Smooth muscle cell of bladder (primary cell): ENCODE measurements at places on chromosomes 1 and 21. TPM values are rescaled to one million over a fixed set of nuclear protein-coding genes. Genes with fewer than 3 reads are reported as not detected.

Gene ZNF692
- 7.3 and 15.0 TPM in 2 replicates for total RNA-seq

Gene SCAMP3
- total RNA-seq = 34.3 and 37.8 TPM in 2 replicates

Gene NMNAT2
- 0.18 and 0.28 TPM in 2 replicates for total RNA-seq

Gene FAM131C
- total RNA-seq = under 0.01 and 0.09 TPM in 2 replicates

Gene CLIC6
- total RNA-seq = 0.09 and 0.28 TPM in 2 replicates

Gene SELP
- total RNA-seq = not detected in 2 replicates

Gene MIGA1
- total RNA-seq = 7.8 and 8.4 TPM in 2 replicates

Gene TENT5C
- 9.0 and 10.9 TPM in 2 replicates for total RNA-seq

Gene RNF186
- not detected in 2 replicates for total RNA-seq

Gene CRYAA
- not detected in 2 replicates for total RNA-seq

Gene PCBP3
- 1.0 and 1.6 TPM in 2 replicates for total RNA-seq

Gene C1orf56
- 0.85 and 2.2 TPM in 2 replicates for total RNA-seq

Gene FMO5
- 0.71 and 0.92 TPM in 2 replicates for total RNA-seq

Gene CLCA1
- total RNA-seq = under 0.01 TPM in 1 of 2 replicates, not detected in the other

Gene PANK4
- 14.8 and 17.7 TPM in 2 replicates for total RNA-seq

Gene INSRR
- total RNA-seq = not detected in 2 replicates

Gene MPL
- total RNA-seq = not detected in 2 replicates

Gene HES2
- 0.09 and 0.14 TPM in 2 replicates for total RNA-seq

Gene UBE2U
- 0.28 TPM in 1 of 2 replicates, not detected in the other for total RNA-seq

Gene KRTAP12-1
- total RNA-seq = not detected in 2 replicates

Gene TNNI3K
- total RNA-seq = 1.1 and 1.6 TPM in 2 replicates

Gene DNAJB4
- total RNA-seq = 28.4 and 38.0 TPM in 2 replicates

Gene POU3F1
- total RNA-seq = not detected in 2 replicates

Gene CR1L
- not detected in 2 replicates for total RNA-seq
